NCI-H2171 treated with DMSO at 0.1 percent for 48 hours (cell line): ENCODE measurements at places on chromosomes 4 and X.

DNA sequence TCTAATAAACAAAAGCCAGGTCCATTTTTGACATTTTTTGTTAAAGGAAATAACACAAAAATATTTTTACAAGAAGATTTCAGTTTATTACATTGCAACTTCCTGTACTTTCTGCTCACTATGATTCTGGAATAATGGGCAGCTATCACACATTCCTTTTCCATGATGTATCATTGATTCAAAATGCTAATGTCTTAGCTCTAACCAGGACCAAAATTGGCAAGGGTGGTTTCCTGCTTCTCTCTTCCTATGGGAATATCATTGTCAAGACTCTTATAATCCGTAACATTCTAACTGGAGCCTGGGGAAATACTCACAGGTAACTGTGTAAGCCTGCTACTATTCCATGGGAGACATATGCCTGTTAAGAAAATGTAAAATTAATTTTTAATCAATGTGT, 218.6 kb downstream of the DCAF12L2 start:
- DNase-seq, result no peak

DNA sequence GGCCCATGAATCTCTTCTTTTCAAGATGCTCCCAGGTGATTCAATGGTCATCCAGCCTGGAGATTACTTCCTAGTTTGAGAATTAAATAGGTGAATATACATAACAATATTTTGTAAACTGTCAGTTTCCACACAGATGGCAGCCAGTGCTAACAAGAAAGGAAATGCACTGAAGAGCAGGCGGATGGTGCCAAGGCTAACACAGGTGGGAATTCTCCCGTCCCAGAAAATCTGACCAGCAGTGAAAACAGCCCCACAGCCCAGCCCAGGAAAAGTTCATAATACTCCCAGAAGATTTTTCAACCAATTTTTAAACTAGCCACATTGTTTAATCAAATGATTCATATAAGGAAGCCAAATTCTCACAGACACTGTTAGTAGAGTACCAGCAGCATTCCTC, 387.2 kb upstream of the GATB start:
- DNase-seq, result no peak

GRCh38 chr4:42488554-42488953, 91.3 kb downstream of the SHISA3 start:
- DNase-seq, result no peak

GRCh38 chr4:138275963-138276621, 33.9 kb upstream of the SLC7A11 start:
- DNase-seq, result no peak

GRCh38 chr4:31237233-31237632, 517.1 kb downstream of the PCDH7 start:
- no peak for DNase-seq

DNA sequence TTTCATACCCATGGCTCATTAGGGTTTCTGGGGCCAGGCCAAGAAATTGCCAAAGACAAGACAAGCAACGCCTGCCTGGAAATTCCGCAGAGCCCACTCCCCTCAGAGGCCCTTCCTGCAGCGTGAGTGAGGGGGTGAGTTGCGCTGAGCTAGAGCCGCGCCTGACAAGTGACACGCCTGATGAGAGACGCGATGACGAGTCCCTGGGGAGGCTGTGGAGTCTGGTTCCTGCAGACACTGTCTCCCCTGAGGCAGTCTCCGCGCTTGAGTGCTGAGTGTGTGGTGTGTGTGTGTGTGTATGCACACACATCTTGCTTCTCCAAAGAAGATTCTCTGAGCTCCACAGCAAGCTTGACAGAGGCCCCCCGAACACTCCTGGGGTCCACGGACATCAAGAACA, 269.8 kb downstream of the BCOR start:
- peak; percentile 38 for DNase-seq

DNA sequence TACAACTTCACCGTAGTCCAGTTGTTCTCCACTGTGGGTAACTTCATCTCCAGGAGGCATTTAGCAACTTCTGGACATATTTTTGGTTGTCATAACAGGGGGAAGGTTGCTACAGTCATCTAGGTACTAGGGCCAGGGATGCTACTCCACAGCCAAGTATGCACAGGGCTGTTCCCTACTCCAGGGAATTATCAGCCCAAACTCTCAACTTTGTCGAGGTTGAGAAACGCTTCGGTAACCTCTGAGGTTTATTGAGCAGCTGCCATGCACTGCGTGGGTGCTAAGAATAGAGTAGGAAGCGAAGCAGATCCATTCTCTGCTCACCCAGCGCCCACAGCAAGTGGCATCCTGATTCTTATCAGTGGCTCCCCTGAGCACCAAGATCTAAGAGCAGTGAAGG, 8.2 kb downstream of the FGFBP1 start:
- no peak for DNase-seq

DNA sequence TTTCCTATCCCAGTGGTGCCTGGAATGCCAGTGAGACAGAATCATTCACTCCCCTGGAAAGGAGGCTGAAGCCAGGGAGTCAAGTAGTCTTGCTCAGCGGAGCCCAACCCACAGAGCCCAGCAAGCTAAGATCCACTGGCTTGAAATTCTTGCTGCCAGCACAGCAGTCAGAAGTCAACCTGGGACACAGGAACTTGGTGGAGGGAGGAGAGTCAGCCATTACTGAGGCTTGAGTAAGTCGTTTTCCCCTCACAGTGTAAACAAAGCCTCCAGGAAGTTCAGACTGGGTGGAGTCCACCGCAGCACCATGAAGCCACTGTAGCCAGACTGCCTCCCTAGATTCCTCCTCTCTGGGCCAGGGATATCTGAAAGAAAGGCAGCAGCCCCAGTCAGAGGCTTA, 283.2 kb upstream of the CPEB2 start:
- no peak for DNase-seq

- DNase-seq, result no peak
Observed at GRCh38 chr4:110516106-110516922, 40.4 kb downstream of the ENPEP start.

DNA sequence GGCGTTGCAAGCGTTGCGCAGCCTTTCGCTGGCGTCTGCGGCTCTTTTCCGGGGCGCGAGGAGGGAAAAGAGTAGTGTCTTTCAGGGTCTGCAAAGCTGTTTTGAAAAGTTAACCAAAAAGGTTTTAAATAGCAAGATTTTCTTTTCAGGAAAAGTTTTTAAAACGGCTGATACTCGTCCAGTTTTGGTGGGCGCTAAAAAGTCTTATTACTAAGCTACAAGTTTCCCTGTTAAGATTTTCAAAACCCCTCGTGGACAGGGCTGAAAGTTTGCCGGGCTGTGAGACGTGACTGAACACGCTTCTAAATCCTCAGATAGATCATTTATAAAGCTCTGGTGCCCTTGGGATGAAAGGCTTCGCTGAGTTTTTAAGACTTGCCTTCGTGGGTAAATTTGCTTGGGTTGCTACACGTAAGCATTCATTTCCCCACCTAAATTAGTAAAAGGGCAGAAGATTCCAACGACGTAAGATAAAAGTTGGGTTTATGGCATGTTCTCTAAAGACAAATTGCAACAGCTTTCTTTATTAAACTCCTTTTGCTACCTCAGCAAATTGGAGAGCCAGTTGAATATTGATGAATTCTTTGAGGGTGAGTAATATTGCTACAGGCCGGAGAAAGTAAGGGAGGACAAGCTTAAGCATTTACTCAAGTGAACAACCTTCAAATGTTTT, 91.5 kb downstream of the HPRT1 start:
- DNase-seq, result no peak

DNA sequence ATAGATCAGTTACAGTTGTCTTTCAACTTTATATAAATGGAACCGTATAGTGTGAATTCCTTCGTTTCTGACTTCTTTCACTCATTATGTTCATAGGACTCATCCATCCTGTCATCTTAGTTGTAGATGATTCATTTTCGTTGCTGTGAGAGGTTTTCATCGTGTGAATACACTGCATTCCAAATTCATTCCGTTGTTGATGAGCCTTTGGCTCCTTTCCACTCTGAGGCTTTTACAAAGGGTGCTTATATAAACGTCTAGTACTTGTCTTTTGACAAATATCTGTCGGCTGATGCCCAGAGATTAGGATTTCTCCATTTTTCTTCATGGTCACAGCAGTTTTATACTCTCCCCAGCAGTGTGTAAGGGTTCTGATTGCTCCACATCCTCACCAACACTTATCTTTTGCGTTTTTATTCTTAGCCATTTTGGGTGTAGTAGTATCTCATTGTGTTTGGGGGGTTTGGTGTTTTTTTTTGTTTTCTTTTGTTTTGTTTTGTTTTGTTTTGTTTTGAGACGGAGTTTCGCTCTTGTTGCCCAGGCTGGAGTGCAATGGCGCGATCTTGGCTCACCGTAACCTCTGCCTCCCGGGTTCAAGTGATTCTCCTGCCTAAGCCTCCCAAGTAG, 48.6 kb downstream of the LRP2BP start:
- no peak for DNase-seq

DNA sequence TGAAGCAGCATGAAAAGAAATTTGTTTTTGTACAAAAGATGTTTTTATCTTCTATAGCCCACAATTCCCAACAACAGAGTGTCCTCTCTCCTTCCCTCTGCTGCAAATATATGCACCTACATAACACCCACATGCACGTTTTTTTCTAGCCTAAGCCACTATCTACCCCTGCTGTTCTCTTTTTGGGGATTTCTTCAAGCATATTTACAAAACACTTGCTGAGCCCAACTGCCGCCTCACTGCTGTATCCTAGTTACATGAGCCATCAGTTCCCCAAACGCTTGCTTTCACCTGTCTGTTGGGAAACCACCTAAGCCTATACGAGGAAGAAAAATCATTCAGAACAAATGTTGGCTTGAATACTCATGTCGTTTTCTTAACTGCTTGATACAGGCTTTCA, 127.2 kb downstream of the CHRNA9 start:
- DNase-seq, result no peak

DNA sequence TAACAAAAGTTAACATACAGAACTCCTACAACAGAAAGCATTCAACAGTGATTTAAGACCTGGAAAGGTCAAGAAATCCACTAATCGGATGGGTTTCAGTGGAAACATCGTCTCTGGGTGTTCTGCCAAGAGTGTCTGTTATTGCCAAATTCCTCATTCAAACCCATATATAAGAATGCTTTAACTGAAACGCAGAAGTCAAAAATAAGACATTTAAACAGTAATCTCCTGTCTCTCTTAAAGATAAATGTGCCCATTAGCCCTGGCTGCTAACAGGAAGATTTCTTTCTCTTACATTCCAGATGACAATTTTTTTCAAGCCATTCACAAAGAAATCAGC, 31.5 kb downstream of the DCTD start:
- DNase-seq, result no peak

DNA sequence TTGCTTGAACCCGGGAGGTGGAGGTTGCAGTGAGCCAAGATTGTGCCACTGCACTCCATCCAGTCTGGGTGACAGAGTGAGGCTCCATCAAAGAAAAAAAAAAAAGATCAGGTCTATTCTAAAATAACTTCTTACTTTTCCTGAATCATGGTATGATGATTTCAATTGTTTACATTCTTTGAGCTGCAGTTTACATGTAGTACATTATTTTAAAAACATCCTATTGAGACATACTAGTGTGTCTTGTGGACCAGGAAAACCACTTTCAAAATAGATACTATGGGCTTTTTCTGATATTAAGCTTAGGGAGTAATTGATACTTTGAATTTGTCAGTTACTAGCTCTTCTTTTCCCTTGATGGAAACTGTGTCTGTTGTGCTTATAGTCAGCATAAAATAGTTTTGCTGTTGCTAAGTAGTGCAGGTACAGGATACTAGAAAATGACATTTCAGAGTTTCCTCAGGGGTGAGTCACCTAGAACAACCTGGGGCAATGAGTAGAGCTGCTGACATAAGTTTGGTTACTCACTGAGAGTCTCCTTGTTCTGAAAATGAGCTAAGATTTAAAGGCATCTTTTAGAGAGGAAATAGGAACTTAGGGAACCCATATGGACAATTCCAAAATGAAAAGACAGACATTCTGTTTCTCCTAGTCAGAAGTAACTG, 53.2 kb upstream of the C4orf54 start:
- no peak for DNase-seq

DNA sequence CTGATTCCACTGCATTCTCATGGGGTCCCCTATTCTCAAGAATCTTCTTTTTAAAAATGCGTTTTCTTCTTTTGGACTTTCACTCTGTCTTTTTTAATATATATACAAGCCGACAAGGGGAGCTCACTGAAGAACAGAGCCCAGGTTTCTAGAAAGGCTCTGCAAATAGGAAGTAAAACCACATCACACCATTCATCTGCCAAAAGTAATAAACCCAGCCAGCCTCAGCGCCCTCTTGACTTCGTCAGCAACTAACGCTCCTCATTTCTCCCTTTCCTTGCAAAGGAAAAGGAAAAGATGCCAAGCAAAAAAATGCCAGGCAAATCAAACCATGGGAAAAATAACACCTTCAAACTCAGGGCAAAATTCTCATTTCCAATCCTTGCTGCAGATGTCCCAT, 136.4 kb downstream of the HHIP start:
- no peak for DNase-seq

GRCh38 chrX:17247144-17247543, 127.9 kb upstream of the NHS start:
- DNase-seq, result no peak

DNA sequence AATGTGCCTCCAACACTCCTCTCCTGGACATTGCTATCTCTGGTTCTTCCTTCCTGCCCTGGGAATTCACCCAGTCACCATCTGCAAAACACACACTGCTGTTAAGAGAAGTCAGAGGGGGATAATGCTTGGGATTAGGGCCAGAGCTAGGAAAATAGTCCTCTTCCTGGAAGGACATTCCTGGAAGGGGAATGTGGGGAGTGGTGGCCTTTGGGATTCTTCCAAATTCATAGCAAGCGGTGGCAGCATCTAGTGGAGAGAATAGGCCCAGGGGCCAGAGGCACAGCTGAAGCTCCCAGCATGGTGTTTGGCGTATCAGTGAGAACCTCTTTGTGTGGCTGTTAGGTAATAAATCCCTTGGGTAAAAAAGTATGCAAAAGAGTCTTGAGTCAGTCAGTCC, 34.3 kb downstream of the SHROOM4 start:
- no peak for DNase-seq

DNA sequence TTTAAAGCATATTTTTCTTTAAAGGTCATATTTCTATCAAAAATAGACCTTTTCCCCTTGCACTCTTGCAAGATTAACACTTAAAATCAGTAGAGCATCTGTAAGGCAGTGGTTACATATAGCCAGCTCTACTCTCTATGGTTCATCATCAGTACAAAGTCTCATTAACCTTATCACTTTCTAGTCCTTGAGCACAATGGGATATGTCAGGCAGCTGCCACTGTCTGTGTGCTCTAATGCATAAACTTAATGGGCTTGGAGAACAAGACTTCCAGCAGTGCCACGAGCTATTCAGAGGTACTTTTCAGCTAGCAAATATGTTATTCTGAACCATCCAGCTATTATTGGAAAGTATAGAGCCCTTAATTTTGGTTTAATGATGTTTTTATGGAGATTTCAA, 393.7 kb downstream of the GASK1B start:
- DNase-seq, result no peak

DNA sequence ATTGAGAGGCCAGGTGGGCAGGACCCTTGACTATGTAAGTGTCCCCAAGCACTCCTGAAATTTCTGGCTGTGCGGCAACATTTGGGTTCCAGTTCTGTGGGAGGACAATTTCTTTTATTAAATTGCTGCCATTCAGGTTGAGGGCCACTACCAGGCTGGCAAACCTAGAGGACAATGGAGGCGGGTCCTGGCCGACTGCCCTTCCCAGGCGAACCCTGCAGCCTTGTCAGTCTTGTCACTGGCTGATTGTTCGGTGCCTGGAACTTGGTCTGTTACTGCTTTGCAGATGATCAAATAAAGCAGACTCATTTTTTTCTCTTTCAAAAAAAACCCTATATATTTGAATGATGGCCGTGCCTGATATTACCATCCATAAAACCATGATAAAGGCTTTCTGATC, 6.6 kb upstream of the TMEM128 start:
- no peak for DNase-seq

- no peak for DNase-seq
Observed at GRCh38 chr4:26959654-26960047, 99.0 kb downstream of the STIM2 start.
